ENCODE measurements at places on chromosomes 7 and 10. TPM values are rescaled to one million over a fixed set of nuclear protein-coding genes. Genes with fewer than 3 reads are reported as not detected.

SPDYE2 gene
- 0.23 TPM for total RNA-seq

MPLKIP gene
- total RNA-seq = 8.3 TPM

LRGUK gene
- total RNA-seq = 11.8 TPM

VWC2 gene
- total RNA-seq = 13.8 TPM

SPDYE11 gene
- not detected for total RNA-seq

CFAP70 gene
- total RNA-seq = 6.0 TPM

HOXA1 gene
- not detected for total RNA-seq

ACSM6 gene
- not detected for total RNA-seq

PYROXD2 gene
- 6.2 TPM for total RNA-seq

LZTS2 gene
- 18.5 TPM for total RNA-seq

SPDYE5 gene
- not detected for total RNA-seq

MUC3A gene
- total RNA-seq = 2.1 TPM

NUTM2B gene
- total RNA-seq = 0.46 TPM

FAM237B gene
- total RNA-seq = 0.23 TPM

NPTX2 gene
- total RNA-seq = 32.1 TPM

ADCYAP1R1 gene
- total RNA-seq = 70.4 TPM

CHAT gene
- 2.3 TPM for total RNA-seq
